ENCODE measurements at places on chromosomes 12 and 14. TPM values are rescaled to one million over a fixed set of nuclear protein-coding genes. Genes with fewer than 3 reads are reported as not detected.

The CALM1 gene
- 526 TPM for total RNA-seq

The TAS2R10 gene
- not detected for total RNA-seq

The PLCZ1 gene
- total RNA-seq: 13.4 TPM

The AVPR1A gene
- total RNA-seq: 0.93 TPM

The HOXC11 gene
- total RNA-seq: 0.25 TPM

The STAB2 gene
- 2.7 TPM for total RNA-seq

The TDP1 gene
- total RNA-seq: 37.0 TPM

The MYO1H gene
- 3.7 TPM for total RNA-seq

DNA sequence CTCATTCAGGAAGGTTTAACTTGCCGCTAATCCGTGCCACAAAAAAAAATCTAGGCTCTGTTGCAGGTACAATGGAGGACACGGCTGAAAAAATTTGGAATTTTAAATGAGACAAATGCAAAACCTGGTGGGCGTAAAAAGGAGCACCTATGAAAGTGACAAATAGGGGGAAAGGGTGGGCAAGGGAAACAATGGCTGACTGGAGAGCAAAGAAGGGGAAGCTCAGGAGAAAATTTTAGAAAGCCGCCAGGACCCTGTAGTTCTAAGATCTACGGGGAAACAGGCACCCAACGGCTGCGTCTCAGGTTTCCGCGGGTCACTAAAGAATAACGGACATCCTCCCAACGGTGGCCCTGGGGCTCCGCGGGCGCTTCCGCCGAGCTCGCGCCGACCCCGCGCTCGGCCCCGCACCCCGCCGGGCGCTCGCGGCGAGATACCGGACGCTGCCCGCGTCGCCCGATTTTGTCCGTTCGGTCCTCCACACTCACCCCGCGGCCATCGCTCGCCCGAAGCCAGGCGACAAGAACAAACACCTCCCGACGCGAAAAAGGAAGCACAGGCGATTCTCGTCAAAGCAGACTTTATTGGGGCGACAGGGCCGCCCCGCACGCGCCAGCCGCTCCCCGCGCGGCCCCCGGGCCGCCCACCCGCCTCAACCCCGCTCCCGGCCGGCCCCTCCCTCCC is 1.1 kb upstream of the YY1 start:
- H3K27me3 ChIP-seq: no peaks in the 10 kb centered on the region
- H3K4me1 ChIP-seq: peaks cover 22% of the 10 kb centered on the region
- no peaks in the 10 kb centered on the region for H3K36me3 ChIP-seq
- H3K4me3 ChIP-seq: peak overlapping the region; percentile 100
- DNase-seq: peak; percentile 65

- H3K4me3 ChIP-seq: no peak overlapping the region
- no peaks in the 10 kb centered on the region for H3K36me3 ChIP-seq
- no peaks in the 10 kb centered on the region for H3K4me1 ChIP-seq
Measured at GRCh38 chr12:130288206-130288605, 49.5 kb upstream of the PIWIL1 start.

GRCh38 chr12:5377997-5378592 is 53.8 kb upstream of the NTF3 start:
- no peak overlapping the region for H3K4me3 ChIP-seq
- H3K27me3 ChIP-seq: no peaks in the 10 kb centered on the region
- H3K27ac ChIP-seq: no peak overlapping the region
- no peaks in the 10 kb centered on the region for H3K4me1 ChIP-seq

DNA sequence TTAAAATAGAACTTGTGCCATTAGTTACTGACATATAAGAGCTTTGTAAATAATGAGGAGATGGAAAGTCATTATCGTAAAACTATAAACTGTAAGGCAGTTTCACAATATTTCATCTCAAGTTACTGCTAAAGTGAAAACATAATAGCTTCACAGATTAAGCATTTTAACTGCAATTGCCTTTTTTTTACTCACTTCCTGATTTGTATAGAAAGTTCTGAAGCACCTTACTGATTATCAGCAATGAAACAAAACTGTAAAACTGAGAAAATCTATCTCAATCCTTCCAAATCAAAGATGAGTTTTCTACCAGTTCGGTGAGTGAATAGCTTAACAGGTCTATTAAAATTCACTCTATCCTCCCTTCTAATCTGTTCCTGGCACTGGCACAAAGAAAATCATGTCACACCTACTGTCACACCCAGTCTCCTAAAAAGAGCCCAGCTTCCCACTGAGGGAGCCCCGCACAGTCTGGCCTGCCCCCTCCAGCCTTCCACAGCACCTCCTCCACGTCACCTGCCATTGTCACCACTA is 161.4 kb upstream of the ABCD2 start:
- no peak overlapping the region for H3K27ac ChIP-seq
- H3K4me1 ChIP-seq: no peaks in the 10 kb centered on the region
- no peaks in the 10 kb centered on the region for H3K36me3 ChIP-seq
- H3K4me3 ChIP-seq: no peak overlapping the region
- no peak for DNase-seq

- no peaks in the 10 kb centered on the region for H3K36me3 ChIP-seq
- no peak for DNase-seq
- H3K27me3 ChIP-seq: no peaks in the 10 kb centered on the region
- no peak overlapping the region for H3K4me3 ChIP-seq
- H3K27ac ChIP-seq: no peak overlapping the region
- H3K4me1 ChIP-seq: no peaks in the 10 kb centered on the region
Measured at GRCh38 chr14:102969060-102969791, 46.8 kb downstream of the AMN start.

GRCh38 chr12:118103201-118103600 is 610 bp downstream of the VSIG10 start:
- H3K36me3 ChIP-seq: no peaks in the 10 kb centered on the region
- DNase-seq: peak; percentile 43
- H3K27ac ChIP-seq: peak overlapping the region; percentile 71
- no peaks in the 10 kb centered on the region for H3K4me1 ChIP-seq

GRCh38 chr14:49189375-49189774 is 396.8 kb downstream of the RPS29 start:
- DNase-seq: no peak
- no peak overlapping the region for H3K27ac ChIP-seq
- no peaks in the 10 kb centered on the region for H3K36me3 ChIP-seq
- H3K4me3 ChIP-seq: no peak overlapping the region

DNA sequence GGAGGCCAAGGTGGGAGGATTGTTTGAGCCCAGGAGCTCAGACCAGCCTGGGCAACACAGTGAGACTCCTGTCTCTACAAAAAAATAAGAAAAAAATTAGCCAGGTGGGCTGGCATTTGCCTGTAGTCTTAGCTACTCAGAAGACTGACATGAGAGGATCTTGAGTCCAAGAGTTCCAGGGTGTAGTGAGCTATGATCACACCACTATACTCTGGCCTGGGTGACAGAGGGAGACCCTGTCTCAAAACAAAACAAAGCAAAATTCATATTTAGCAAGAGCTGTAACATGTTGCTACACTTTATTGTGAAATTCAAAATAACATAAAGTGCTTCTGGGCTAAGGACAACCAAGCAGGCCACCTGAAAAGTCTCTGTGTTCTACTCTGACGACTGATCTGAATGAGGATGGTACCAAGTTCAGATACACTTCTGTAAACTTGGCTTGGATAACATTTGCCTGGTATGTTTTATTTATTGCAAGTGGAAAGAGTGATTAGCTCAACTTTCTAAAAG is 11.6 kb upstream of the STRN3 start:
- H3K4me3 ChIP-seq: no peak overlapping the region
- H3K4me1 ChIP-seq: no peaks in the 10 kb centered on the region
- H3K27me3 ChIP-seq: no peaks in the 10 kb centered on the region
- DNase-seq: no peak
- H3K27ac ChIP-seq: no peak overlapping the region

- no peak overlapping the region for H3K4me3 ChIP-seq
Measured at GRCh38 chr12:129276361-129277060, 423.2 kb downstream of the GLT1D1 start.

DNA sequence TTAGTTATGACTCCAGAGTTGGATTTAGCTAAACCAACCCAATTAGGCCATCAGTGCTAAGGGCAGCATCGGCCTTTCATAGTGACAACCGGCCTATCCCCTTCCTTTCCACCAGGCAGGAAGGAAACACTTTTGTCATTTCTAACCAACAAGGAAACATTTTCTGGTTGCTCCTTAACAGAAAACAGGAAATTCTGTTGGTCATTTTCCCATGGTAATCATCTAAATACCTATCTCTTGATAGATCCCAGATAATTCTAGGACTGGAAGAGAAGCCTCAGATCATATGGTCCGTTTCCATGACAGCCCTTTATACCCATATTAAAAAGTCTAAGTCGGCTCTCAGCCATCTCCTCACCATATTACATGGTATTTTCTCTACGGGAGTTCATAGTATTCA is 79.2 kb upstream of the USP44 start:
- H3K4me1 ChIP-seq: peaks cover 21% of the 10 kb centered on the region
- H3K4me3 ChIP-seq: no peak overlapping the region
- no peaks in the 10 kb centered on the region for H3K36me3 ChIP-seq
- H3K27ac ChIP-seq: no peak overlapping the region
- H3K27me3 ChIP-seq: no peaks in the 10 kb centered on the region

DNA sequence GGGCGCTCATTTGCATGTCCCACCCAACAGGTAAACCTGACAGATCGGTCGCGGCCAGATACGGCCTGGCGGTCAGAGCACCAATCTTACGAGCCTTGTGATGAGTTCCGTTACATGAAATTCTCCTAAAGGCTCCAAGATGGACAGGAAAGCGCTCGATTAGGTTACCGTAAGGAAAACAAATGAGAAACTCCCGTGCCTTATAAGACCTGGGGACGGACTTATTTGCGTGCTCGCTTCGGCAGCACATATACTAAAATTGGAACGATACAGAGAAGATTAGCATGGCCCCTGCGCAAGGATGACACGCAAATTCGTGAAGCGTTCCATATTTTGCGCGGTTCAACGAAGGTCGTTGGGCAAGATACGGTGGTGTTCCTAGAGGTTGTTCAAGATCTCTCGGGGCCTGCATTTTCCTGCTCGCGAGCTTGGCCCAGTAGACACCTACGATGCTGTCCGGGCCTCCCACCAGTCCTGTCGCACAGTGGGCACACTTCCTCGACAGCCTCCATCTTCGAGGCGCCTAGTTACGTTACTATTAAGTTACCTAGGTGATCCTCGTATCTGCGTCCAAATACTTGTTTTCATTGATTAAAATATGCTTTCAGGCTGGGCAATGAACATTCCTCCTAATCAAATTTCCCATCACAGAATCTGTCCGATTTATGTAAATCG is at the start of gene RNU6-7:
RNU6-7 (plus strand) TSS at position 230 of the 675 bp plus-strand sequence.
- H3K27me3 ChIP-seq: no peaks in the 10 kb centered on the region

- no peaks in the 10 kb centered on the region for H3K27me3 ChIP-seq
- no peak overlapping the region for H3K4me3 ChIP-seq
- peak; percentile 50 for DNase-seq
- no peaks in the 10 kb centered on the region for H3K4me1 ChIP-seq
Measured at GRCh38 chr12:81128930-81129554, 51.2 kb downstream of the ACSS3 start.

DNA sequence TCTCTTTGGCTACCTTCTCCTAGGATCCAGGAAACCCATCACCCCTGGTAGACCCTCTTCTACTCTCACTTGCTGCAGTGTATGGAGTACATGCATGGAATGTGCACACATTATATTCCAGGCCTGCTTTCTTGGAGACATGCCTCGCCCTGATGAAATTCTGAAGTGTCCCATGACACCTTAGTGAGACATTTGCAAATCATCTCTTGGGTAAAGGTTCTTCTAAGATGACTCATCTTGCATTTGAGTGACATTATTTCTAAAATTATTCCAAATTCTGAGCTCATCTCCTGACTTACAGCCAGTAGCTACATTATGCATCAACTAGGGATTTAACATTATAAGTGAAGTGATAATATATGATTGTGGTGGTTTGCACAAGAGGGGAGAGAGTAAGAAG is 49.8 kb downstream of the SDR9C7 start:
- no peak overlapping the region for H3K4me3 ChIP-seq
- no peak for DNase-seq
- no peaks in the 10 kb centered on the region for H3K36me3 ChIP-seq
- H3K27me3 ChIP-seq: no peaks in the 10 kb centered on the region
- H3K4me1 ChIP-seq: no peaks in the 10 kb centered on the region

- no peaks in the 10 kb centered on the region for H3K27me3 ChIP-seq
- no peak for DNase-seq
- no peaks in the 10 kb centered on the region for H3K36me3 ChIP-seq
Measured at GRCh38 chr12:93783832-93784231, 106.7 kb downstream of the CRADD start.

DNA sequence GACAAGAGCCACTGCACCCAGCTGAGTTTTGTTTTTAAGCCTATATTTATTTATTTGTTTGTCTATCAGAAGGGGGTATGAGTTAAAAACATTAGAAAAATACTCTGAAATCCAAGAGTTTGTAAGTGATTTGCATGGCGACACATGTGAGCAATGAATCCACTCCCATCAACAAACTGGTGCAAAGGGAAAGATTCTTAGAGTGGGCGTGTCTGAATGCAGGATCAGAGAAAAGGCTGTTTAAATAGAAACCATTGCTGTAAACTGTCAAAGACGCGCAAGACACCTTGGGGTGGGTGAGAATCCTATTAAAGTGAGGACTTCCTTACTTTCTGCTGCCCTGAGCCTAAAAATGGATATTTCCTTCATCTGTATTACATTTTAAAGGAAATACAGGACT is 51.9 kb downstream of the ZFYVE26 start:
- no peaks in the 10 kb centered on the region for H3K4me1 ChIP-seq
- no peak overlapping the region for H3K27ac ChIP-seq
- H3K27me3 ChIP-seq: no peaks in the 10 kb centered on the region

- no peak overlapping the region for H3K27ac ChIP-seq
- no peak overlapping the region for H3K4me3 ChIP-seq
- H3K4me1 ChIP-seq: no peaks in the 10 kb centered on the region
- DNase-seq: no peak
- no peaks in the 10 kb centered on the region for H3K27me3 ChIP-seq
Measured at GRCh38 chr12:79402606-79403005, 288.2 kb downstream of the PAWR start.

DNA sequence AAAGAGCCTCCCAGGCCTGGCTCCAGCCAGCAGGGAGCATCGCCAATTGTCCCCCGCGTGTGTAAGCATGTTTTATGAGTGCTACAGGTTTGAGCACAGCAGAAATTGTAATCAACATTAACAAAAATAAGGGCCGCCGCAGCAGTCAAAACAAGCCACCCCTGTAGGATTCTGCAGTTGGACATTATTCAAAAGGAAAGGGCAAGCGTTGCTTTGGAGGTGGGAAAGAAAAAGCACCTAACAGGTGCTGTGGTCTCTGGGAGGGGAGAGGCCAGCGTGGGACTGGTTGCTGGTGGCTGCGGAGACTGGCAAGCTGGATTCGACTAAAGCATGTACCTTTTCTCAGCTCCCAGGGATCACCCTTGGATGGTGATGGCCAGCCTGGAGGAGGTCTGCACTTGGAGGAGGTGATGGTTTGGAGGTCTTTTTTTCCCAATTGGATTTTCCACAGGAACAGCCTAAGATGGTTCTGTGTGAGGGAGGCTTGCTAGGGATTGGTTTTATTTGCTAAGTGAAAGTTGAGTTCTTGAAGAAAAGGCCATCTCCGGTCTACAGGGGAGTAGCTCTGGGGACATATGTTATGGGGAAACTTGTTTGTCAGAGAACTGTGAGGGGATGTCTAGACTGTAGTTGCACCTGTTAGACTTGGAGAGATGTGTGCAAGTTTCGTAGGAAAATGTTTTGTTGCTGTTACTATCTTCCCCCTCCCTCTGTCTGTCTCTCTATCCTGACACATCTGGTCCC is 2.0 kb downstream of the DYRK2 start:
- H3K27me3 ChIP-seq: no peaks in the 10 kb centered on the region
- no peaks in the 10 kb centered on the region for H3K36me3 ChIP-seq
- peak overlapping the region; percentile 97 for H3K4me3 ChIP-seq
- peak overlapping the region; percentile 86 for H3K27ac ChIP-seq
- peaks cover 20% of the 10 kb centered on the region for H3K4me1 ChIP-seq

Data from testis (tissue), 5 donors.